ENCODE measurements at places on chromosomes 6 and 20.
A peak's percentile ranks its signal among the peaks of the same experiment; 100 is the strongest.

GRCh38 chr6:43838276-43839036 lies 68.4 kb downstream of the VEGFA start:
- peak; percentile 68 for DNase-seq

GRCh38 chr20:40442181-40442963 lies 246.7 kb downstream of the MAFB start:
- DNase-seq, result peak; percentile 63

DNA sequence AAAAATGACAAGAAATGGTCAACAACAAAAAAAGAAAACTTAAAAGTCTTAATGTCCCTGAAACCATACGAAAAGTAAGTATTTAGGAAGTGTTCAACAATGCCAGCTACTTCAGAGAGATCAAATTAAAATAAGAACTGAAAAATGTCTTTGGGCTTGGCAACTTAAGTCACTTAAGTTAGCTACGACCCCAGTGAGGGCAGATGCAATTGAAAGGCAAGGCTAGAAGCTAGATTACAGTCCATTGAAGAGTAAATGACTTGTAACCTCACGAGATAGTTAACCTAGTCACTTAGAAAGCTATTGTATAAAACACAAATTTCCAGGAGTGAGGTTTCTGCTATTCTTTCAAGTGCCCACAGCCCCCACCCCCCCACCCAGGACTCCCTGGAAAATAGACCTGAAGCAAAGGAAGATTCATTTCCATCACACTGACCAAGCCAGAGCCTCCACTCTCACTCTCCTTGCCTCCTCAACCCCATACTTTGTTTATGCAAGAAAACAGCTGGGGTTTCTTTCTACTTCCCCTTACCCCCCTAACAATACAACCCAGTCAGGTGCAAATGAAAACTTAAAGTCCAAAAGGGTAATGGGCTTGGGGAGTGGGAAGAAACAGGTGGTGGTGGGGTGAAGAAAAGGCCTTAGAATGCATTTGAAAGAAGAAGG lies 14.6 kb downstream of the RTN4IP1 start:
- DNase-seq, result no peak

GRCh38 chr6:51479296-51479695 lies 608.1 kb downstream of the PKHD1 start:
- DNase-seq, result no peak

GRCh38 chr6:17962436-17963031 lies 24.9 kb downstream of the KIF13A start:
- peak; percentile 68 for DNase-seq

GRCh38 chr20:1075616-1076015 lies 42.8 kb upstream of the PSMF1 start:
- DNase-seq, result no peak

GRCh38 chr20:2528671-2529271 lies 7.6 kb upstream of the TMC2 start:
- DNase-seq, result no peak

- no peak for DNase-seq
These were observed 23.8 kb upstream of the POLR1H start for GRCh38 chr6:30037182-30037788.

- DNase-seq, result no peak
These were observed 6.2 kb downstream of the NKX2-2 start for GRCh38 chr20:21507400-21508229.

DNA sequence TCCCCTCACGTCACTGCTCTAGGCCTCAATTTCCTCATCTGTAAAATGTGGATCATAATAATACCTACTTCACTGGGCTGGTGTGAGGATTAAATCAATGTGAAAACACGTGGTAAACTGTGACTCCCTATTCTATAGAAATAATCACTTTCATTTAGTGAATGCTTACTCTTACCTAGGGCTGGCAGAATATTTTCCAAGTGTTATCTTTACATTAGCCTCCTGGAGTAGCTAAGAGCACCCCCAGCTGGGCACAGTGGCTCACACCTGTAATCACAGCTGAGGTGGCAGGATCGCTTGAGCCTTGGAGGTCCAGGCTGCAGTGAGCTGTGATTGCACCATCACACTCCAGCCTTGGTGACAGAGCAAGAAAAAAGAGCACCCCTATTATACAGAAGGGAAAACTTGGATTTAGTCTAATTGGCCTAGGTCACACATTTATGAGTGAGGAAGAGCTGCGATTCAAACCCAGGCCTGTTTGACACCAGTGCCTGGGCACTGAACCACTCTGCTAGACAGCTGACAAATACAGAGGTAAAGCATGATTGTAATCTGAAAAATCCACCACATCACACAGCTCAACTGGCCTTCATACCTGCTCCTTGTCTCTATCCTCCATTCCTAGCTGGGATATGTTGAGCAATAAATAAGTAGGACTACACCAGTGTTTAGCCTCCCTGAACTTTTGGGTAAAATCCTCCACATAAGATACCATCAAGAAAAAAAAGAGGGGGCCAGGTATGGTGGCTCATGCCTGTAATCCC lies 1.4 kb upstream of the SNTA1 start:
- DNase-seq, result no peak

GRCh38 chr20:44688053-44688625 lies 27.0 kb upstream of the CCN5 start:
- DNase-seq, result no peak

- no peak for DNase-seq
These were observed 43.5 kb downstream of the TTI1 start for GRCh38 chr20:37989601-37990295.

DNA sequence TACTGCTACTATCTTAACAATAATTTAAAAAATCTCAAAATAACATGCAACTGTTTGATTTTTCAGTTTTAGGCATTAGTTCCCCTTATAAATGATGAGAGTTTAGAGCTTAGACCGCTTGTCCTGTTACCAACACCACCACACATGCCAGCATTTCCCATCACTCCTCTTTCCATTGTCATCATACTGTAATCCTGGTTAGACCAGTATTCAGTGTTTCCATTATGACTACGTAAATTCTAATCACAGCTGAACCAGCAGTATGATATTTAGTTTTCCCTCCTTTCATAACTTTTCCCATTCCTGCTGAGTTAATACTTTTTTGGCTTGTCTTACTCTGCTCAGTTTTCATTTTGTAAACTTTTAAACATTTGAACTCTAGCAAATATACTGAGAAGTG lies 12.2 kb upstream of the TBC1D20 start:
- no peak for DNase-seq

DNA sequence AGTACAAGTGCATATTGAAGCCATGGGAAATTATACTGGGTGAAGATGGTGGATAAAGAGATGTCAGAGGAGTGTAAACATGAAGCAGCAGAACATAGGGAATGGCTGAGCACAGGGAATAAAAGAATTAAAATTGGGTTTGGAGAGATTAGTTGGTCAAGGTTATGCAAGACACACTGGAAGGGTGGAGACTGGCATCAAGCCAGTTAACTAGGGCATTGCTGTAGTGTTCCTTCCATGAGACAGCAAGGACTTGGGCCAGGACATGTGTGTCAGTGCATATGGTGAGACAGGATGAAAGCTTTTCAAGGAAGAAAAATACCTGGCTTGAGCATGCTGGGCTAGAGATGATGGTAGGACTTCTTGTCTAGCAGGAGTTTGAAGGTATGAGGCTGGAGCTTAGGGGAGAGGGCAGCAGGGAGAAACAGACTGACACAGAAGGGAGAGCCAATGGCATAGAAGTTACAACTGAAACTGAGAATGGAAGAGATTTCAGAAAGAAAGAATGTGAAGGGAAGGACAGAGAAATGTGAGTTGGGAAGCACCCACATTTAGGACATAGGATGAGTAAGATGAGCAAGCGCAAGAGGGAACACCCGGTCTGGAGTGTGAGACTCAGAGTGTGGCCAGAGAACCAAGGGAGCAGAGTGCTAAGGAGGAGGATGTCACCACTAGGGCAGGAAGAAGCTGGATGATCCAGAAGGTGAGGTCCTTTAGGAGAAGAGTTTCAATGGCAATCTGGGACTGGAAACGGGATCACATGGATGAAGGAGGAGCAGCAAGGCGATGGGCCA lies 14.5 kb upstream of the TMEM170B start:
- DNase-seq, result no peak

- DNase-seq, result no peak
These were observed 35.0 kb upstream of the ADTRP start for GRCh38 chr6:11813606-11814005.

- DNase-seq, result no peak
These were observed 200.3 kb downstream of the HTR1B start for GRCh38 chr6:77263003-77263402.

- no peak for DNase-seq
These were observed 837.1 kb downstream of the EPHA7 start for GRCh38 chr6:92582211-92582610.

- DNase-seq, result peak; percentile 66
These were observed 115.9 kb downstream of the CD24 start for GRCh38 chr6:106858653-106859092.

DNA sequence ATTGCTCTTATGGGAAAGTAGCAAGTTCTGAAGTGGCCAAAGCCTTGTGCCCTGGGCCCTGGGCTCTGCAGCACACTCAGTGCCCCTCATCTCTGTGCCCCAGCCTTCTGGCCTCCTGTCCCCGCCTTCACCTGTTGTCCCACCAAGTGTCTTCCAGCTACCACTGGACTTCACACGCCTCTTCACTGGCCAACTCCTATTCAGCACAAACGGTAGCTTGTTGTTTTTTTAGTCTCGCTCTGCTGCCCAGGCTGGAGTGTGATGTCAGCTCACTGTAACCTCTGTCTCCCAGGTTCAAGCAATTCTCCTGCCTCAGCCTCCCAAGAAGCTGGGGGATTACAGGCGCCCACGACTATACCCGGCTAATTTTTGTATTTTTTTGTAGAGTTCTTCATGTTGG lies 4.8 kb downstream of the CCHCR1 start:
- no peak for DNase-seq

GRCh38 chr20:8161264-8162071 lies 29.4 kb downstream of the PLCB1 start:
- no peak for DNase-seq

- no peak for DNase-seq
These were observed 979.8 kb upstream of the CITED2 start for GRCh38 chr6:140354296-140354695.
